NCI-H1092 treated with DMSO at 0.1 percent for 48 hours (cell line): ENCODE measurements at places on chromosomes 1 and 21.

DNA sequence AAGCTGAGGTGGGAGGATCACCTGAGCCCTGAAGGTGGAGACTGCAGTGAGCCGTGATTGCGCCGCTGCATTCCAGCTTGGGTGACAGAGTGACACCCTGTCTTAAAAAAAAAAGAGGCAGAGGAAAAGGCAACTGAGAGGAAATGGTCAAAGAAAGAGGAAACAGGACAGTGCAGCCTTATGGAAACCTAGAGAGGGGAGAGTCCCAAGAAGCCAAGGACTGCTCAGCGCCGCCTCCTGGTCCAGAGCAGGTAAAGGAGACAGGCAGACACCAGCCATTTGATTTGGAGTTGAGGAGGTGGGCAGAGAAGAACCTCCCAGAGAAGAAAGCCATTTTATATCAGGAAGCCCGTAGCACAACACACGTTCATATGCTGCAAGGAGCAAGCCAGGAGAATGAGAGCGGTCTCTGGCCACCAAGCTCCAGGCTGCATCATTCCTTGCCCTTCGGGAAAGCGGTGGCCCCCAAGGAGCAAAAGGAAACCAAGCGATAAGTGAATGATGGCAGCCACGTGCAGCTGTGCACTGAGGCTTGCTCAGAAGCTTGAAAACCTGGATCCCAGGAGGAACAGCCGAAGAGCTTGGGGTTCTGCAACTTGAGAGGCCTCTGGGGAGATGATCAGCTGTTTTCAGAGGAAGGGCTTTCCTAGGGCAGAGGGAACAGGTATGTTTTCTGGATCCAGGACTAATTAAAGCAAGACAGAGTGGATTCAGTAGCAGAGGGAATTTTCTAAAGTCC lies 33.7 kb downstream of the LRRC42 start:
- no peak for DNase-seq

- DNase-seq, result no peak
Measured at GRCh38 chr1:182927693-182928433, 25.1 kb downstream of the SHCBP1L start.

- no peak for DNase-seq
Measured at GRCh38 chr1:939511-940106, 15.9 kb downstream of the SAMD11 start.

DNA sequence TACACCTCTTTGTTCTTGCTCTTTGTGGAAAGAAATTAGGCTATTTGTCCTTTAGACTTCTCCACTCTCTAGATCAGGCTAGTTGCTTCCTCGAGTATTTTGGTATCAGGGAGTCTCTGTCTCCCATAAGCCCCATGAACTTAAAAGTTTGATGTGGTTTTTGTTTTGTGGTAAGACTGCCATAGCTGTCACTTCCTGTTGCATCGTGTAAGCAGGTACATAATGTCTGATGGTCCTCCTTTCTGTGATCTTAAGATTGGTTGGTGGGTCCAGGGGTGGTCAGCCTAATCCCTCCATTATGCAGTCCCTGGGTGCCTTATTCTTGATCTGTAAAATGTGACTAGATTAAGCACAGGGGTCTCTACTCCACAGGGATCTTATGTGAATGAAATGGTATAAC lies 23.1 kb downstream of the CD53 start:
- DNase-seq, result no peak

DNA sequence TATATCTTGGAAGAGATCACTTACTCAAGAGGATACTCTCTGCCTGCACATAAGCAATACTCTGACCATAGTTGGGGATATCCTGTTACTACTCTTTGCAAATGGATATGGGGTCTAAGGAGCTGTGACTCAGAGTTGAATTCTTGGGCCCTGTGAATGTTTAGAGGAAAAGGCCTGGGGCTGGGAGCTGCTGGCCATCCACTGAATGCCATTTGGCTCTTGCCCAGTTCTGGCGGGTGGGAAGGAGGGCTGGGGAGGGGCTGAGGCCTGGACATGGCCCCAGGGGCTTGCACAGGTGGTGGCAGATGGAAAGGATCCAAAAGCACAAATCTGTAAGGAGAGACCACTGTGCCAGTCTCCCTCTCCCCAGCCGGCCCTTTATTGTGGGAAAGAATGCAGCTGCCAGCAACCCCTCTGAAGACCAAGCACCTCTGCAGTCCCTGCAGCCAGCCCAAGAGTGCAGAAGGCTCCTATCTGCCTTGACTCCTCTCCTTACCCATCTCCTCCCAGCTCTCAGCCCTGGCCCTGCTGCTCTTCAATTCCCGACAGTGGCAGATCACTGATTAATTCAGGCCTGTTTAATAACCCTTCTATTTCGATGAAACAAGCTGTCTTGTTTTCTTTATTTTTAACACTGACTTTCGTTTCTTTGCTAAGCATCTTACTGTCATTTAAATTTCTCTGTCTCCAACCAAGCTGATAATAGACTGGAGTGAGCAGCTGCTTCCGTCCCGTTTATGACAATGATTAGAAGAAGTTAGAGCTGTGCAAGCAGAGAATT lies 12.1 kb downstream of the PLXNA2 start:
- DNase-seq, result peak; percentile 77

GRCh38 chr1:243706563-243706962 lies 143.5 kb downstream of the AKT3 start:
- no peak for DNase-seq

- no peak for DNase-seq
Measured at GRCh38 chr1:2155788-2156187, 38.8 kb downstream of the FAAP20 start.

- DNase-seq, result no peak
Measured at GRCh38 chr1:236761397-236762132, 33.5 kb upstream of the MTR start.

DNA sequence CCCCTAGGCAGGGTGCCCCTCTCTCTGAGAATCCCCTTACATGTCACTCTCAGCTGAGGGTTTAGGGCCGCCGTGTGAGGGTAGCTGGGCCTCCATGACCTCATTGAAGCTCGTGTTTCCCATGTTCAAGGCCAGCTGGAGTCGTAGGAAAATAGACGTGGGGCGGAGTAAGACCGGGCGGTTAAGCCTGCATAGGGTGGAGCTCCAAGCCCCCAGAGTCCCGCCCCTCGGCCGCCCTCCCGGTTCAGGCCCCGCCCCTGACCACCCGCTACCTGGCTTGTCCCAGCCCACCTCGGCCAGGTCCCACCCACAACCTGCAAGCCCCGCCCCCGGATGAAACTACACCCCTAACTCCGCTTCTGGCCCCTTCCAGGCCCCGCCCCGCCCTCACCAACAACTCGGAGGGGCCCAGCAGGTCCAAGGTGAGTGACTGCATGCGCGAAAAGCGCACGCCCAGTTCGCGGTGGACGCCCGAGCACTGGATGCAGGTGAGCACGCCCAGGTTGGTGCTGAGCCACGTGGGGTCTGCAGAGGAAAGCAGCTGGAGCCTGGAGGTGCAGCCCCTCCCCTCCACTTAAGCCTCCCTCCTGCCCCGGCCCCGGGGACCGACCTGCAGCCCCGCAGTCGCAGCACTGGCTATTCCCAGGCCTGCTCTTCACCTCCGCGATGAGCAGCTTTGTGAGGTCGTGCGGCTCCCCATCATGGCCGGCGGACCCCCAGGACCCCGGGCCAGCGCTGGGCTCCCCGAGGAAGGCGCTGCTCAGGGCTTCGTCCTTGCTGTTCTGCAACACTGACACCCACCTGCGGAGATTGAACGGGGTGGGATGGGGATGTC lies 12.2 kb upstream of the TCEA3 start:
- no peak for DNase-seq

GRCh38 chr1:117555806-117556205 lies 50.0 kb upstream of the TENT5C start:
- no peak for DNase-seq

GRCh38 chr1:21783679-21784603 lies 992 bp upstream of the USP48 start:
- no peak for DNase-seq

- DNase-seq, result no peak
Measured at GRCh38 chr21:38257667-38258066, 876 bp downstream of the KCNJ15 start.

GRCh38 chr1:235918032-235918431 lies 51.3 kb upstream of the LYST start:
- DNase-seq, result peak; percentile 38
